ENCODE measurements at places on chromosomes 4 and X.

DNA sequence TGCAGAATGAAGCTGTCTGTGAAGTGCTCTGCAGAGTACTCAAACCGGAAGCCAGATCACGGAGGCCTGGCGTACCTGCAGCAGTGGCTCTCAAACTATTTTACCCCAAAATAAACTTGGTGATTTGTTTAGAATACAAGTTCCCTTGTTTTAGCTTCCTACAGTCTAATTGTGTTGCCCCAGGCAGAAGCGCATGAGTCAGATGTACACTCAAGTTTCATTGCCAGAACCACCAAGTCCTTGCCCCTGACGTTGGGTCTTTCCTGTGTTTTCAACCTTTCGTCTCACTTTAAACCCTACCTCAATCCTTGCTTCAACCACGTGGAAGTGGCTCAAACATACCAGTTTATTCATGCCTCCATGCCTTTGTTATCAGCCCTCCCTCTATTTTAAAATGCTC is 66.2 kb upstream of the SLC7A11 start:
- DNase-seq, result no peak

- DNase-seq, result no peak
Measured at GRCh38 chr4:186651624-186652023, 72.0 kb downstream of the FAT1 start.

- DNase-seq, result no peak
Measured at GRCh38 chrX:44223150-44223549, 120.3 kb downstream of the EFHC2 start.

GRCh38 chrX:48035891-48036290 is 29.1 kb downstream of the SPACA5 start:
- DNase-seq, result no peak

GRCh38 chrX:44061968-44062614 is 88.9 kb upstream of the NDP start:
- no peak for DNase-seq

DNA sequence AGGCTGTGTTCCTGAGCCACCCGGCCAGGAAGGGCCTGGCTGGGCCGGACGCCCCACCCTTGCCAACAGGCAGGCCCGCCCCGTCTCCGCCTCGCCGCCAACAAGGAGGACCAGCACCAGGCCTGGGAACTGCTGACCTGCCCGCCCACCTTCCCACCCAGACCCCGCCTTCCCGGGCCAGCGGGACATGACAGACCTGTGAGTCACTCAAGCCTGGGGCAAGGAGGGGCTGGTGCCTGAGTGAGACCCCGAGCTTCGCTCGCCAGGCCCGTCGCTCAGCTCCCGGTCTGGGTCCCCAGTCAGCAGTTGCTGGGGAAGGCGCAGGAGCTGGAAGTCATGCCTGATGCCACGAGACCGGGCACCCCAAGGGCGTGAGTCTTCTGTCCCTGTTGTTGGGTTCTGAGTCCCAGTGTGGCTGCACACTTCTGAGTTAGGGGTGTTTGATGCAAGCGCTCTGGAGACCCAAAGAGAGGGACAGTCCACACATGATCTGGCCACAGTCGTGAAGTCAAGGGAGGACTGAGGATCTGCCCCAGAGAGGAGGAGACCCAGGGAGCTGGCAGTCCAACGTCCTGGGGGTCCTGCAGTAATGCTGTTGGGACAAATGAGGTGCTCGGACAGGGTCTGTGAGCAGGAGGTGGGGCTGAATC is at the start of gene DNASE1L1:
Gene DNASE1L1 (minus strand): TSS at position 33 of the 650 bp plus-strand sequence. CDS start 3,686 bp downstream, outside the sequence.
- no peak for DNase-seq

GRCh38 chr4:39205000-39205399 is 22.7 kb downstream of the WDR19 start:
- DNase-seq, result no peak
